ENCODE measurements at places on chromosomes 12 and 14.

GRCh38 chr12:103729499-103729898 lies 111.5 kb downstream of the NT5DC3 start:
- no peak for DNase-seq

GRCh38 chr12:31471823-31472222 lies 119.1 kb downstream of the DENND5B start:
- no peak for DNase-seq

DNA sequence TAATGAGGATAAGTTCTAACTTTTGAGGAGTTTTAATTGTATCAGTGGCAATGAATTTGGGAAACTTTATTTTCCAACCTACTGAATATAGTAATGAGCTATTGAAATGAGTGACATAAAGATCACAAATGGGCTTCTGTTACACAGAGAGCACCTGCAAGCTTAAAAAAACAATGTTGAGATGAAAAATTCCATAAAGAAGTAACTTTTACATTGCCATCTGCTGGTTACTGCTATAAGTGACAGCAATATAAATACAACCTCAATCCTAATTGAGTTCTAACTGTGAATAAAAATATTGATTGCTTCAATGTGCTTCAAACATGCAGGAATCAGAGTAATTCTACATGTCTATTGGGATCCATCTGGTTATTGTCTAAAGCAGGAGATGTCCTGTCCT lies 14.2 kb downstream of the WIF1 start:
- DNase-seq = no peak

DNA sequence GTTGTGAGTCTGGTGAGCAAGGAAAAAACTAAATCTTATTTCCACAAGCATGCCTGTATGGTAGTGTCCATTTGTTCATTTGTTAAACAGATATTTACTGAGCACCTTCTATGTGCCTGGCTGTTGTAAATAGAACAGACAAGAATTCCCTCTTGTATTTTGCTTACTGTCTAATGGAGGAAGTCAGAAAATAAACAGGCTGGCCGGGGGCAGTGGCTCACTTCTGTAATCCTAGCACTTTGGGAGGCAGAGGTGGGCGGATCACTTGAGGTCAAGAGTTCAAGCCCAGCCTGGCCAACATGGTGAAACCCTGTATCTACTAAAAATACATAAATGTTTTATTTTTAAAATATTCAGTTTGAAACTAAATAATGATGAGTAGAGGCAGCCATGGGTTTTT lies 79.3 kb downstream of the GTF2A1 start:
- no peak for DNase-seq

DNA sequence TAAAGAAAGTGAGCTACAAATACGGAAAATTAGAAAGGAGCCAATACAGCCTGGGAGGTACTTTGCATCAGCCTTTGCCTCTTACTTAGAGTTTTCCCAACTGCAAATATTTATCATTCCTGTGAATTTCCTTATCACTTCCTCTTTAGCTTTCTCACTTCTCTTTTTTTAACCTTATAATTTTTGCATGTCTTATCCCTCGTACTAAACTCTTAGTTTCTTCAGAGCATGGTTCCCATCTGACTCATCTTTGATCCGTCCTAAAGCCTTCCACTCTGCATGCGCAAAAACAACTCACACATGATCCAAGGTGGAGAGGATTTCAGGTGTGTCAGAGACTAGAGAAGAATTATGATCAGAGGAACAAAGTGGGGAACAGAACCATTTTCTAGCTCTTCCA lies 9.6 kb upstream of the SNAPC1 start:
- DNase-seq = no peak

GRCh38 chr14:105049753-105050550 lies 15.3 kb downstream of the GPR132 start:
- no peak for DNase-seq

DNA sequence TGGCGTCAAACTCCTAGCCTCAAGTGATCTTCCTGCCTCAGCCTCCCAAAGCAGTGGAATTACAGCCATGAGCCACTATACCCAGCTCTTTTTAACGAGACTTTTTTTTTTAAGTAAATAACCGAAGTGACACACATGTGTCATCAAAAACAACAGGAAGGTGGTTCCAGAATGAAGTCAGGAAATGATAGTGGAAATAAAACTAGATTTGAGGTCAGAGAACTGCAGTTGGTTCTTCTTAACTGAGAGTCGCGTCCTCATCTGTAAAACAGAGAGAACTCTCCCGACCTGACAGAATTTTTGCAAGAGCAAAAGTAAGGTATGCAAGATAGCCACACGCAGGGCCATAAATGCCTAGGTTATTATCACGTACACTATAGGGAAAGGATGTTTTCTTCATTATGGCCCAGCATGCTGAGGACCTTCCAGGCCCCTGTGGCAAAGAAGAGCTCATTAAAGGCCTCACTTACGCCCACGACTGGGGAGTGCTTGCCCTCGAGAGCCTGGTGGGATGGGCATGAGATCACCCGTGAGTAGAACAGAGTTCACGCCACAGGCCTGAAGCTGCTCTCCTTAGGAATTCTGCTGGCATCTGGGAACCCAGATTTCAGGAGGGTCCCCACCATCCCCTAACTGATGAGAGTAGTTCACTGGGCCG lies 67.2 kb downstream of the SCARB1 start:
- no peak for DNase-seq

DNA sequence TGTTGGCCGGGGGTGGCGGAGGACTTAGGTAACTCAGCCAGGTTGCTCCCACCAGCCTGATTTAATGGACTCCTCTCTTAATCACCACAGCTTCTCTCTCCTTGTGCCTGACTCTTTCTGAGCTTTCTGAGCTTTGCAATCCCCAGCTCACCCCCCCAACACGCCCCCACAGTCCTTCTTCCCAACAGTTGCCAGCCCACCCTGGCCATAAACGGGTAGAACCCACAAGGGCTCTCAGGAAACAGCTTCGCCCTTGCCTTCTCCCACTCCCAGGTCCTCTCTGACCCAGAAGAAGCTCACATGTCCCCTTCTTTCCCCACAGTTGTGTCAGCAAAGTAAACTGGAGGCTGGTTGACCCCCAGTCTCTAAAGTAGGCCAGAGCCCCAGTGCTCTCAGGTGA lies 32.9 kb downstream of the ZFP36L1 start:
- no peak for DNase-seq

- DNase-seq = no peak
Measured at GRCh38 chr14:75944607-75945241, 37.1 kb downstream of the TGFB3 start.

- no peak for DNase-seq
Measured at GRCh38 chr14:90658541-90658967, 157.7 kb downstream of the TTC7B start.

GRCh38 chr14:92404018-92404417 lies 81.1 kb downstream of the SLC24A4 start:
- DNase-seq = no peak

DNA sequence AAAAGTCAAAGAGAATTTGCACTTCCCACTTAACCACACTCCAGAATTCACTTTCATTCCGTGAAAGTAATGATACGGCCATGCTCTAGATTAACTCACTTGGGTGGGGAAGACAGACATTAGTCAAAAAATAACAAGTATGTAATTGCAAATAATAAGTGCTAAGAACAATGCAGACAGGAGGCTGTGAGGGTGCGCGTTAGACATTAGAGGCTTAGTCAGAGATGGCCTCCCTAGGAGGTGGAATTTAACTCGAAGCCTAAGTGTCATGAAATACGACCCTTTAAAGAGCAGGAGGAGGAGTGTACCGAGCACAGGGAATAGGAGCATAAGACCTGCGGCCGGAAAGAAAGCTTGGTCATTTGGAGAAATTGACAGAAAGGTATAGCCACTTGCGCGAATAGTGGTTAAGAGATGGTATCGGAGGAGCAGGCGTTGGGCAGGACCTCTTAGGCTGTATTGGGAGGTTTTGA lies 628 bp downstream of the SNRPF start:
- no peak for DNase-seq

DNA sequence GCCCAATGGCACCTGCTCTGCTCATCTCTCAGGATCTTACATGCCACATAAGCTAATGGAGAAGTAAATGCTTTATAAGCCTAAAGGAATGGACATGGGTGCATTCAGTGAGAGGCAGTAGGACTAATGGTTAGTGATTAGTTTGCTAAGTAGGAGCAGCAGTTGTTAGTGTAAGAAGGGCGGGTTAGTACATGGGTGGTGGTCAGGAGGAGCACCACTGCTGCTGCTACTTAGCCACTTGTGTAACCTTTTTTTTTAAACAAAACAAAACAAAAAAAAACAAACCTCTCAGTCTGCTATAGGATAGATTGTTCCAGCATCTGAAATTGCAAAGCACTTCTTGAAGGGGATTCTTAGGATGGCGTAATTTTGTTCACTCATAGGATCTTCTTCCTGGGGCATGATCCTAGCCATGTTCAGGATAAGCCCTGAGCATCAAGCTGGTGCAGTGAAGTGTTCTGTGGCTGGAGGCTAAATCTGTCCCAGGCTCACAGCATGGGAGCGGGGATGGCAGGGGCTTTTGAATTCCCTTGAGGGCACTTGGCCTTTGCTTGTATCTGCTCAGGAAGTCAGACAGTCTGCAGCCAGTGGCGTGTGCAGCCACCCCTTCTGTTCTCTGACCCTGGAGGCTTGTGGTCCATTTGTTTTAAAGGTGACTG lies 63.6 kb downstream of the CHST11 start:
- DNase-seq = no peak

GRCh38 chr14:93691042-93691780 lies 97.1 kb downstream of the PRIMA1 start:
- no peak for DNase-seq

DNA sequence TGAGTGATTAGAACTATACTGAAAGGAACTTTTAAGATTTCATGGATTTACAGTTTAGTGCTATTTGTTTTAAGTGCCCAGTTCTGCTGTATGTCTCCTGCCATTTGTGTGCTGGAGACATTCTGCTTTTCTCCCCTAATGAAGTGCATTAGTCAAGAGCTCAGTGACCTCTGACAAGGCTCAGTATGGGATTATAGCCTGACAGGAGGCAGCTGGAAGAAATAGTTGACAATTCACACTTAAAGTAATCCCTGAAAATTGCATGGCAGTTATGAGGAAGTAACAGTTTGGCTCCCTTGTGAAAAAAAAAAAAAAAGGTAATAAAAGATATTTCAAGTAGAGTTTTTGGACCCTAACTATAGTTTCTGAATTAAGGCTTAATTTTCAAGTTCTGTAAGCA lies 70.3 kb downstream of the ALX1 start:
- no peak for DNase-seq

Data from GOT3 (cell line).